ENCODE measurements at places on chromosomes 5 and 9.

DNA sequence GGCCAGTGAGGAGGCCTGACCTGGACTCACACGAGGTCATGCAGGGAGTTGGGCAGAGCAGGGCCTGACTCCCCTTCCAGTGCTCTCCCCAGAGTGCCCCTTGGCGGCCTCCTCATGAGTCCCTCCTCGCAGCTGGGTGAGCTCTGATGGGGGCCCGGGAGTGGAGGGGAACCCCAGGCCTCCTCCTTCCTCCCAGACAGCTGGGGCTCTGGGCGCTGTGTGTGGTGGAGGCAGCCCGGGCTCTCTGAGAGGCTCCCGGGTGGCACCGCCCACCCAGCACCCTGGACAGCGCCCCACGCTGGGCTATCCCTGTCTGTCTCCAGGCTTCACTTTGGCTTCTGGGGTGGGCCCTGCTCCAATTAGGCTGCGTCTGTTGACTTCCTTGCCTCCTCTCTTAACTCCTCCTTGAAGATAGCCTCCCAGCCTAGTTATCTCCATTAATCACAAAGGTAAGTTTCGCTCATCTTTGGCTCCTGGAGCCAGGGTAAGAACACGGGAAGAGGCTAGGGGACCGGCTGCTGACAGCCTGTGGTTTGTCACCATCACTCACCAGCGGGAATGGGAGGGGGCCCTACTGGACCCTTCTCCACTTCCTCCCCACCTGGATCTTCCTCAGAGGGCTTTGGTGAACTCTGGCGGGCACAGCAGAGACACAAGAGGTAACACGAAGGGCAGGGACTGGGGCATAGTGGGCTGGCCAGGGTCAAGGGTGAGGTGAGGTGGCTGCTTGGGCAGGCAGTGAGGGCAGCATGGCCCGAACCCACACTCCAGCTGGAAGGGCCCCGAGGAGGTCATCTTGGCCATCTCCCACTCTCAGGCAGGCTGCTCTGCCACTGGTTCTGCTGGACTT is 13.1 kb downstream of the PSD2 start:
- no peak for DNase-seq

GRCh38 chr9:111037708-111038330 is 451 bp downstream of the LPAR1 start:
- DNase-seq = no peak

DNA sequence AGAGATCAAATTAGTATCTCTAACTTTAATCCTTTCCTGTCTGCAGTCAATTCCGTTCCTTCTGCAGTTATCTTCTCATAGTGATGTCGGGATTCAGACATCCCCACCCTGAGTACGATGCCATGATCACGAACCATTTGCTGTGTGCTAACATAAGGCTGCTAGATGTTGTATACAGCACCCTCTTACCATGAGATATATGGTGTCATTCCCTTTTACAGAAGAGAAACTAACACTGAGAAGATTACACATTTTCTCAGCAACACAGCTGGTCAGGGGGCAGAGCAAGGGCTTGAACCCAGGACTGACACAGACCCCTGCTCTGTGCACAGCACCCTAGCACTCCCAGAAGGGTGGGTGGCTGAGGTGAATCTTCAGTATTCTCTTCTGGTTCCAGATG is 46.9 kb upstream of the HSD17B4 start:
- DNase-seq = no peak

- no peak for DNase-seq
These were observed 9.9 kb downstream of the SLC6A3 start for GRCh38 chr5:1435369-1435768.

DNA sequence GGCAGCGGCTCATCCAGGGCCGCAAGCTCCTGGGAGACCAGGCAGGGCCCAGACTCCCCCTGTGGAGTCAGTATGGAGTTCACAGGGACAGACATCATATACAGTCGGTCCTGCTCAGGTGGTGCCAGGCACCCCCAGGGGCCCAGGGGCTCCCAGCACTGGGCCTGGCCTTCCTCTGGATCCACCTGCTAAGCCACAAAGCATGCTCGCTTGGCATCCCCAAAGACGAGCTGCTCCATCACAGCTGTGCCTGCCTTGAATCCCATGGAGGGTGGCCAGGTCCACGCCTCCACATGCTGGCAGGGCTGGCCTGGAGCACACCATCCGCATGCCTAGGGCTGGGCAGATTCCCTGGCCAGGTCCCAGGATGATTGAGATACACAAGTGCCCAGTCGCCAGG is 4.6 kb downstream of the BICD2 start:
- peak; percentile 30 for DNase-seq

GRCh38 chr9:893843-894420 is 52.4 kb downstream of the DMRT1 start:
- DNase-seq = peak; percentile 72

- no peak for DNase-seq
These were observed 820.1 kb downstream of the CDH12 start for GRCh38 chr5:22033066-22033465.

GRCh38 chr5:96066386-96066719 is 104.7 kb upstream of the ELL2 start:
- no peak for DNase-seq

- DNase-seq = no peak
These were observed 6.4 kb downstream of the TPM2 start for GRCh38 chr9:35683323-35683722.

GRCh38 chr5:67431191-67431590 is 234.6 kb upstream of the CD180 start:
- no peak for DNase-seq

GRCh38 chr5:73142035-73142434 is 21.7 kb downstream of the TMEM171 start:
- no peak for DNase-seq

DNA sequence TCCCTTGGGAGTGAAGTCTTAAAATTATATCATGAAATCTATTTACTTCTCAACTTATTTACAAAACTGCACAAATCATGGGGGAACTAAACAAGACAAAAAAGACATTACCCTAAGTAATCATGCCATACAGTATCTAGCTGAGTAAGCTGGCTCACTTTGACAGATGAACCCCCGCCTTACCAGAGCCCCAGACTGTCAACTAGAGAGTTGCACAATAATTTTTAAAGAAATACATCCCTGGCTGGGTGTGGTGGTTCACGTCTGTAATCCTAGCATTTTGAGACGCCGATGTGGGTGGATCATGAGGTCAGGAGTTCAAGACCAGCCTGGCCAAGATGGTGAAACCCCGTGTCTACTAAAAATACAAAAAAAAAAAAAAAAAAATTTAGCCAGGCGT is 62.3 kb downstream of the LPAR1 start:
- DNase-seq = no peak

DNA sequence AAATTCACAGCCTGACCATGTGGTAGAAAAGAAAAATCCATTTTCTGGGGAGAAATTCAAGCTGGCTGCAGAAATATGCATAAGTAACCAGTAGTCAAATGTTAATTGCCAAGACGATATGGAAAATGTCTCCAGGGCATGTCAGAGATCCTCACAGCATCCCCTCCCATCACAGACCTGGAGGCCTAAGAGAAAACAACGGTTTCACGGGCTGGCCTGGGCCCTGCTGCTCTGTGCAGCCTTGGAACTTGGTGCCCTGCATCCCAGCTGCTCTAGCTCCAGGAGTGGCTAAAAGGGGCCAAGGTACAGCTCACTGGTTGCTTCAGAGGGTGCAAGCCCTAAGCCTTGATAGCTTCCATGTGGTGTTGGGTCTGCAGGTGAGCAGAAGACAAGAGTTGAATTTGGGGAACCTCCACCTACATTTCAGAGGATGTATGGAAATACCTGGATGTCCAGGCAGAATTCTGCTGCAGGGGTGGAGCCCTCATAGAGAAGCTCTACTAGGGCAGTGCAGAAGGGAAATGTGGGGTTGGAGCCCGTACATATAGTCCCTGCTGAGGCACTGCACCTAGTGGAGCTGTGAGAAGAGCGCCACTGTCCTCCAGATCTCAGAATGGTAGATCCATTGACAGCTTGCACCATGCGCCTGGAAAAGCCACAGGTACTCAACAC is 49.7 kb downstream of the PTBP3 start:
- no peak for DNase-seq

GRCh38 chr5:179766021-179766725 is 27.6 kb upstream of the LTC4S start:
- DNase-seq = no peak

DNA sequence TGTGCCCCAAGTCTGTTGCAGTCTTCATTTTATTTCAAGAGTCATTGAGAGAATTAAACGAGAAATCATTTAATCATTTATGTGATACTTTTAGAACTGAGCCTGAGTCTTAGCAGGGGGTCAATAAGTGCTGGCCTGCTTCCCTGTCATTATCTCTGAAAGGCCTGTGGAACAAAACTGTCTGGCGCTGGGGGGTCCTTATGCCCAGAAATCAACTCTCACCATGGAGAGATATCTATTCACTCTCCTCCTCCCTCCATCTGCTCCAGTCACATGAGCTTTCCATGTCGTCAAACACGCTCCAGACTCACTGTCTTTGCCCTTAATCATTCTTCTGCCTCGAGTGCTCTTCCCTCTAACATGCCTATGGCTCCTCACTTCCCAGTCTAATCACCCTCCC is 136.8 kb downstream of the ESM1 start:
- DNase-seq = no peak

DNA sequence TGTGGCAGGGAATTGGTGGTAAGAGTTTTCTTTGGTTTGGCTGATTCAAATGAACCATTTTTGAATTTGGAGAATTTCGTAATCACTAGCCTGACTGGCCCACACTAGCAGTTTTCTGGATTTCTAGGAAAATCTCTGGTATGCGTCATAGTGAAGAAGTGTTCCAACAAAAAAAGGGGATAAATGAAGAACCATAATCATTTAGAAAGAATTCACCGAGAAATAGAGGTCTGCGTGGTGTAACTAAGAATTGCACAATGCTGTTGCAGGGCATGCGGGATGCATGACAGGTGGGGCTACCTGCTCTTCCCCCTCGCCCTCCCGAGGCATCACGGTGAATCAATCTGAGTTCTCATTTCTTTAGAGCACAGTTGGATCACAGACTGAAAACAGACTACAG is 232.3 kb upstream of the PAPPA start:
- DNase-seq = no peak

DNA sequence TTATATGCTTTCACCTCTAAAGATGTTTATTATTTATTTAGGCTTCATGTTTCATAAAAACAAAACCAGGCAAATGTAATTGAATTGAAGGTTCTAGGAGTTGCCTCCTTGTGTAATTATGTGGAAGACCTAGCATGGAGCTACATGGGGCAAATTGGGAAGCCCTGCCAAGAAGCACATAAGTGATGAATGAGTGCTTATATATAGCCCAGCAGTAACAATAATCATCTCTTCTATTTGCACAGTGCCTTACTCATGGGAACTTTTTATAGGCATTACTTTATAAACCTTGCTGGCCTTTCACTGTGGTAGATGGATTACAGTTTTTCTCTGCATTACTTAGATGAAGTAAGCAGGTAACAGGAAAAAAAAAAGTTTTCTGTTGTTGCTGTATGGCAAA is 40.0 kb upstream of the GRAMD2B start:
- no peak for DNase-seq

- DNase-seq = no peak
These were observed 221.8 kb upstream of the RASEF start for GRCh38 chr9:83284746-83285145.

DNA sequence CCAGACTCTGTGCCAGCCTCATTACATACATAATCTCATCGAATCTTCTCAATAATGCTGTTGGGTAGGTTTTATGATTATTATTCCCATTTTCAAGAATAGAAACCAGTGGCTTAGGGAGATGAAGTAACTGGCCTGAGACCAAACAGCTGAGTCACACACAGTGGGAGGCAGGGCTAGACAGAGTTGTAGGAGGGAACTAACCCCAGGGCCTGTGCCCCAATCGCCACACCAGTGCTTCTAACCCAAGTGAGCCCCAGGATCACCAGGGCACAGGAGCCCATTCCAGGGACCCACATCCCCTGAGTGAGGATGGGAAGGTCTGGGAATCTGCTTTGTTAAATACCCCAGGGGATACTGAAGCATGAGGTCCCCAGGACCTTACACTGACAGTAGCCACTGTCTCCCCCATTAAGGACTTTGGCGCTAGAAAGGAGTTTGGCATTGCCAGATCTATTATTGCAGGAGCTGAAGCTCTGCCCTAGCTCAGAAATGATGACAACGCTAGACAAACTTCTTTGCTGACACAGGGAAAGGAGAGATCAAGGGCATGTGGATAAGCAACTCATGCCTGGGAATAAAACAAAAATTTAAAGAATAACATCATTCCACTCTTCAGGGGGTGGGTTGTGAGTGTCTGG is 63.8 kb upstream of the PPARGC1B start:
- DNase-seq = no peak

- no peak for DNase-seq
These were observed 245.7 kb downstream of the BNC2 start for GRCh38 chr9:16624744-16625117.

GRCh38 chr5:138833080-138833479 is 42.1 kb downstream of the LRRTM2 start:
- no peak for DNase-seq

GRCh38 chr5:98468188-98468869 is 305.1 kb upstream of the RGMB start:
- no peak for DNase-seq

DNA sequence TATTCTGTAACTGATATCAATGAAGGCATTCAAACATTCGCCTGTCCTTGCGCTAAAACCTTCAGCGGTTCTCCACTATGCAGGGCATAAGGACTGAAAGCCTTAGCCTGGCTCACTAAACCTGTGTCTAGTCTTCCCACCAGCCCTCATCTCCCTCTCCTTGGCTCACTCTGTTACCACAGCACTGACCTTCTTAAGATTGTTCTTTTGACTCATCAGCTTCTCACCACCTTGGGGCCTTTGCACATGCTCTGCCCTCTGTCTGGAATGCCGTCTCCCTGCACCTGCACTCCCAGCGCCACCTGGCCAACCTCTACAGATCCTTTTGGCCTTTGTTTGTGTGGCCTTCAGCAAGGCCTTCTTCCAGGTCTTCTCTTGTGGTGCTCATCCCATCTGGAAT is 131.8 kb upstream of the IER5L start:
- no peak for DNase-seq

GRCh38 chr9:3906437-3907213 is 380.8 kb upstream of the RFX3 start:
- no peak for DNase-seq

DNA sequence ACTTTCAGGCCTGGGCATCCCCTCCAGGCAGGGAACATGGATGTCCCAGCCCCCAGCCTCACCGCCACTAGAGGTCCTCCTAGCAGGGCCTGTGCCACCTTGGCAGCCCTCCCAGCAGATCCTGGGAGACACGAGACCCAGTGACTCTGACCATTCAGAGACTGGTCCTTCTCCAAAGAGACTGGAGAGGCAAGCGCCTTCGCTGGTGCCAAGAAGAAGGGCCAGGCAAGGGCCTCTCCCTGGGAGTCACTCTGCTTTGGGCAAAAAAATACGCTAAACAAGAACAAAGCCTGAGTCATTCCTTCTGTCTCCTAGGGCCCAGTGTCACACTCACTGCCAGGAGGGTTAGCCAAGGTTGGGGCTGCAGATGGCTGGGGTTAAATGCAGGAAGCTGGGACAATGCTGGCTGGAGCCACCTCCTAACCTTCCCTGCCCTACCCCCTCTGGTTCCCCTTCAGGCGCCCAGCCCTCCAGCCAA is 35.3 kb upstream of the SMIM23 start:
- DNase-seq = no peak

DNA sequence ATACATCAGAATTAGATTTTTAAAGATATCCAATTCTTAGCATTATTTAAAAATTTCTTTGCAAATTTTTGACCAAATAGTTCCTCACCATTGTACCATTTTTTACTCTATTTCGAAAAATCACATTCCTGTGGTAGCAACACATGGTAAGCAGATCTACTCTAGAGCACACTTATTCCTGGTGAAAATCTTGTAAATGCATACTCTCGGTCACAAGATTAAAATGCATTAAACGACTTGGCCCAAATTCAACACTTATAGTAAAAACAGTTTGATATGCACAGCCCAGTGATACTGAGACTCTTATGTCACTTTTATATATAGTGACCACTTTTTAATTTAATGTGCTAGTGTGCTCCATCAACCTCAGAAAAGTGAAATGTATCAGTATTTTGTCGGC is 208.8 kb upstream of the TARS1 start:
- no peak for DNase-seq

Measured in NCI-H1694 (cell line).